COR-L47 (cell line): ENCODE measurements at places on chromosomes 2 and 18.

- no peak for DNase-seq
Measured at GRCh38 chr2:7627583-7627982, 710.4 kb downstream of the RNF144A start.

DNA sequence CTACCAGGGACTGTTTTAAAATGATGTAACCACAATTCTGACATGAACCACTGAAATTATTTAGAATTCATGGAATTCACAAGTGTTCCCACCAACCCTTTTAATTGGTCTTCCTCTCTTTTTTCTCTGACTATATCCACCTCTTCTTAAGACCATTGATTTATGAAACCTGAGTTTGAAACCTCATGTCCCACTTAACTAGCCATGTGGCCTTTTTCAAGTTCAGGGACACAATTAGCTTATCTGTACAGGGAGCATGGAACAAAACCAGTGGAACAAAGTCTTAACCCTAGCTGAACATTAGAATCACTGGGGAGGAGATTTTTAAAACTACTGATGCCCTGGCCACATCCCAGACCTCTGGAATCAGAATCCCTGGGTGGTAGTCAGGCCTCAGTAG lies 41.6 kb upstream of the TMEM163 start:
- DNase-seq: no peak

DNA sequence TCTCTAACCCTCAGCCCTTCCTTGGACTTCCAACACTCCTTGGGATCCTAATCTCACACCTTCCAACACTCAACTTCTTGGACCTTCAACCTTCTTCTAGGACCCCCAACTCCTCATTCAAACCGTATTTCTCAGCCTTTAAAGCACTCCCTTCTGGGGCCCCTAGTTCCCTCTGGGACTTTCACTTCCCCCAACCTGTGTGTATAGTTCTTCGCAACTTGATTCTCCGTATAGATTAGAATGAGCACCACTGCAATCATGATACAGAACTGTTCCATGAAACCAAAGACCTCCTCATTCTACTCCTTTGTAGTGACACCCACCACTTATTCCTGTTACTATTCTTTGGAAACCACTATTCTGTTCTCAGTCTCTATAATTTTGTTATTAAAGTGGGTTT lies 62.0 kb upstream of the NFU1 start:
- DNase-seq: no peak

DNA sequence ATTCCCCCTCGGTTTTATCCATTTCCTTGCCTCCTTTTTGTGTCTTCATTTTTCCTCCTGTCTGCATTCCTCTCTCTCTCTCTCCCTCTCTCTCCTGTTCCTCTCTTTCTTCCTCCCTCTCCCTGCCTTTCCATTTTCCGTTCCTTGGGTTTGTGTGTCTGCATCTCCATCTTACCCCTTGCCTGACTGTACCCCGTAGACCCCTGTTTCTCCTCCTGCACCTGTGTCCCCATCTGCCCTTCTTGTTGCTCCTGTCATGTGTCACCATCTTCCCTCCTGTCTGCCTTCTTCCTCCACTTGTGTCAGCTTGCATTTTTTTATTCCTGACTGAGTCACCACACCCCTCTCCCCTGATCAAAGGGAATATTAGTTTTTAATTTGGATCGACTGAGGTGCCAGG lies 1.8 kb downstream of the CDK5R2 start:
- no peak for DNase-seq

DNA sequence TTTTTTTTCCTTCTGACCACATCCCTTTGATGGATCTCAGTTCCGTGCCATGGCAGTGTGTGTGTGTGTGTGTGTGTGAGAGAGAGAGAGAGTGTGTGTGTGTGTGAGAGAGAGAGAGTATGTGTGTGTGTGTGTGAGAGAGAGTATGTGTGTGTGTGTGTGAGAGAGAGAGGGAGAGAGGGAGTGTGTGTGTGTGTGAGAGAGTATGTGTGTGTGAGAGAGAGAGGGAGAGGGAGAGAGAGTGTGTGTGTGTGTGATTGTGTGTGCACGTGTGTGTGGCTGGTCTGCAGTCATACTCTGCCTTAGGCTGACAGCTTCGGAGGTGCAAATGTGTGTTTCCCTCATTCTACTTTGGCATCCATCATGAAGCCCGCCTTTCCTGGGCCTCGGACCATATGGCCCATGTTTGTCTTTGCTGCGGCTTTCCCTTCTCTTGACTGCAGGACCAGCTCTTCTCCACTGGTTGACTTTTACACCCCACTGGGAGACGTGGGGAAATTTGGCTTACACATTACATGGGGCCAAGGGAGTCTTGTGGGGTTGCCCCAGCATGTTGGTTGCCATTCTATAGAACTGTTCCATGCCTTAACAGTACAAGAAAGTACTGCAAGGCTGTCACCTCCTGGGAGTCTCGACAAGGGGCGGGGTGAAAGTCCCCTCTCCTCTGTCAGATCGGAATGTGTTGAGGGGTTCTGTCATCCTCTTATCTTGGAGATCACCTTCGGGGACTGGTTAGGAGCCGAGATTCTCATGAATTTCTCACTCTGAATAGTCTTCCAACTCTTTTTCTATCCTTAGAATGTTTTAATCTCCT lies 21.6 kb downstream of the TSN start:
- DNase-seq: no peak

DNA sequence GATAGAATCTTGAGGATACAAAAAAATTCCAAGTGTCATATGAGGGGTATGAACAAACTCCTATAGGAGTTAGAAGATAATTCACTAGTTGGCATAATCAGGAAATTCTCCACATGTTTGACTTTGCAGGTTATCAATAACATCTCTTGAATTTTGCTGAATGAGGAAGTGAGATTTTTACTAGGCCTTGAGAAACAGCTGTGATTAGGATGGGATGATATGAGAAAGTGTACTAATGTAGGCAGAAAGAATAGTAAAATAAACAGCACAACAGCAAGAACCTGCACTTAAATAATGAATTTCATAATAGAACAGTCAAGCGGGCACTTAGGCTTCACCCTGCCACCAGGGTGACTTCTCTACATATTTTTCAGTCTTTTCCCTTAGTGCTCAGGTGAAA lies 570.8 kb upstream of the CRIM1 start:
- DNase-seq: no peak

GRCh38 chr2:173050684-173051083 lies 25.0 kb upstream of the MAP3K20 start:
- DNase-seq: no peak

GRCh38 chr2:238029853-238030252 lies 30.9 kb upstream of the SCLY start:
- no peak for DNase-seq

DNA sequence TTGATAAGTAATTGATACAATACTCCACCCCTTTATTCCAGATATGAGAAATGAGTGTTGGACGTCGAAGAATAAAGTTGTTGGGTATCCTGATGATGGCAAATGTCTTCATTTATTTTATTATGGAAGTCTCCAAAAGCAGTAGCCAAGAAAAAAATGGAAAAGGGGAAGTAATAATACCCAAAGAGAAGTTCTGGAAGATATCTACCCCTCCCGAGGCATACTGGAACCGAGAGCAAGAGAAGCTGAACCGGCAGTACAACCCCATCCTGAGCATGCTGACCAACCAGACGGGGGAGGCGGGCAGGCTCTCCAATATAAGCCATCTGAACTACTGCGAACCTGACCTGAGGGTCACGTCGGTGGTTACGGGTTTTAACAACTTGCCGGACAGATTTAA lies 26.3 kb downstream of the B3GNT2 start:
- no peak for DNase-seq

- DNase-seq: no peak
Measured at GRCh38 chr2:101151859-101152271, 683 bp upstream of the TBC1D8 start.

DNA sequence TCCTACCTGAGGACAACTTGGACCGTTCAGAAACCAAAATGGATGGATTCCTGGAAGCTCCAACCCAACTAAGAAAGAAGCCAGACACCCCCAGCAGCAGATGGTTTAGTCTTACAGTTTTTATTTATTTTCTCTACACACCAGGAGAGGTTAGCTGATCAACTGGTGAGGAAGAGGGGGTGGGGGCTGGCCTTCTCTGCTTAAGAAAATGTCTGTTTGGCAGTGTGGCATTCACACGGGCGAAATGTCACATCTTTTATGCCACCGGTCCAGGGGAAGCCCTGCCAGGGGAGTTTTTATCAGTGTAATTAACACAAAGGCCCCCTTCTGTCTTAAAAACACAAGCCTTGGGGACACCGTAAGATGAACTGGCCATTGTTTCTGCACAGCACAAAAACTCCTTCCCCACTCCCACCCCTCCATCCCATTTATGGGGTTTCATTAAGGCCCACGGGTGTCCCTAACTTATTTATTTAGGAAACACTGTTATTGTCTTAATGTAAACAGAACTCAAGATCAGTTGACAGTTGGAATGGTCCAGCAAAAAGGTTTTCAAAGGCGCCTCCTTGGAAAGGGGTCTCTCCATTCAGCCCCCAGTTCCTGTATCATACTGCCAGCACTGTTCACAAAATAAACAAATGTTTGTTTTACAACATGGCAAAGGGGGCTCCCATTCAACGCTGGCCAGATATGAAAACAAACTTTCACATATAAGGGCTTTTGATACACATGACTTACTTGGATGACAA lies 217.0 kb downstream of the C1D start:
- DNase-seq: no peak
